ENCODE measurements at places on chromosomes 5 and 9.
A peak's percentile ranks its signal among the peaks of the same experiment; 100 is the strongest.

- no peak for DNase-seq
These were observed 145.9 kb upstream of the GLRA1 start for GRCh38 chr5:152070591-152070990.

DNA sequence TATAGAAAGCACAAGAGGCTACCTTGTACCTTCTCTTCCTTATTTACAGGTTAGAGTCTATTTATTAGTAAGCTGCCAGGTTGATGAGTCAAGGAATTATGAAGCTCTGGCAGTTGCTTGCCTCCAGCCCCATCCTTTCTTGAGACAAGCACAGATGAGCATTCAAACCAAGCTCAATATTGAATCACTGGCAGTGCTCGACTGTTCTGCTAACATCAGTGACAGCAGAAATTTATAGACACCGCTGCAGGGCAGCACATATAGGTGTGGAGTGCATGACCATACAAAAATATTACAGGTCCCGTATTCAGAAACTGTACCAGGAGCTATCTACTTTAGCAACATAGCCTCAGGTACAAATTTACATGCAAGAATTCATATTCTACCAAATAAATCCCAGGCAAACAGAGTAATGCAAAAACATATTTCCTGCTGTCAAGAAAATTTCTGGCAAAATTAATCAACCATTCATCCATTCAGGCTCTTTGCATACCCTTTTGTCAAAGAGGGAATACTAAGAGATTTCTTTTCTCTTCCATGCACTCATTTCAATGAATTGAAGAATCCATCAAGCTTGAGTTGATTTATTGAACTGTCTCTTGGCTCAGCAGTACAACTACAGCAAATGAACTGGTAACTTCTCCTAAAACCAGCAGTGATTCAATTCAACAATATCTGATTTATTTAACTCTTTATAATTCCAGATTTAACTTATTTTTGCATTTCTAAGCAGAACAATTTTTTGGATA, 26.9 kb upstream of the PCA3 start:
- DNase-seq: no peak

- DNase-seq: peak; percentile 33
These were observed 192.7 kb downstream of the GNA14 start for GRCh38 chr9:77455312-77455927.

GRCh38 chr5:125088522-125089105, 342.2 kb upstream of the ZNF608 start:
- DNase-seq: no peak

Measured in CD4-positive, alpha-beta T cell treated with Interleukin-2 at 100 ng/mL for 4 hours (primary cell).